ENCODE measurements at places on chromosomes 6 and 20.

- DNase-seq: no peak
Observed at GRCh38 chr6:72367439-72367838, 254.4 kb upstream of the KCNQ5 start.

GRCh38 chr6:32113386-32114352, 4.5 kb upstream of the TNXB start:
- DNase-seq: no peak

DNA sequence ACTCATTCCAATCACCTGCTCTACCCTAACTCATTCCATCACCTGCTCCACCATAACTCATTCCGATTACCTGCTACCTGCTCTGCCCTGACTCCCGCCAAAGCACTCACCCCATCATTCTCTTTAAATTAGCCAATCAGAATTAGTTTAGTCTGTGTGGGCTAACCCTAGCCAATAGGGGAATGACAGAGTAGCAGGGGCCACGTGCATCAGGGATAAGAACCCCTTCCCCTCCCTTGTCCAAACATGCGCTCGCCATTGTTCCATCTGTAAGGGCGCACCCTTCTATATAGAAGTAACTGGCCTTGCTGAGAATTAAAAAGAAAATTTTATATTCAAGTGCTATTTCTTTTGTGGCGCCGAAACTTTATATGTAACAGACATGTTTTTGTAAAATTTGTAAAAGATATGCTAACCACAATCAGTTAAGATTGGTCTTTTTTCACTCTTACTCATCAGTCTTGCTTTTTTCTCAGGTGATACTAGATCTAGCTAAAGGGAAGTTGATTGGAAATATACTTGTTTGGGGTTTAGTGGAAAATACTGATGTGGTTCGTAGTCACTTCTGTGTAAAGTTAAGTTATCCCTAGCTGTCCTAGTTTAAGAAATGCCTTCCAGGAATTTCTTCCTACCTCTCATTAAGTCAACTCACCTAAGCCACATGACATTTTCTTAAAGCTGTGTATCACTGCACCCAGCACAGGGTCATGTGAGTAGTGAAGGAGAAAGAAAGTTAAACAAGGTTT, 16.5 kb downstream of the RTN4IP1 start:
- DNase-seq: no peak

GRCh38 chr6:153023977-153024708, 21.6 kb upstream of the MTRF1L start:
- DNase-seq: no peak

- no peak for DNase-seq
Observed at GRCh38 chr6:149233056-149233715, 84.3 kb upstream of the TAB2 start.

- DNase-seq: no peak
Observed at GRCh38 chr6:157980288-157981131, 1.2 kb upstream of the SYNJ2 start.

DNA sequence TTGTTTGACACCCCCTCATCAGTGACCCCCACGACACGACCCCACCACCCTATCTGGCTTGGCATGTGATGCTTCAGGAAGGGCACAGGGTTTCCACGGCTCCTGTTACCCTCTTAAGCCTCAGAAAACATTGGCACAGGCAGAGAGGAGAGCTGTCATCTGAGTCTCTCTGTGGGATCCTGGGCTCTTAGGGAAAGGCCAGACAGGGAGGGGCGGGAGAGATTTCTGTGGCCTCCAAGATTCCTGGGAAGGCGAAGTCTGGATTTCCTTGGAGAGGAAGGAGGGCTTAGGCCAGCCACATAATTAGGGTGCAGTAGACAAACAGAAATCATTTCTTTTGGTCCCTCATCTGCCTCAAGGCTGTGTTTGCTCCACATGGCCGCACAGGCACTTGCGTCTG, 191.6 kb upstream of the SNX9 start:
- no peak for DNase-seq

GRCh38 chr6:101689156-101689555, 295.6 kb downstream of the GRIK2 start:
- DNase-seq: no peak

DNA sequence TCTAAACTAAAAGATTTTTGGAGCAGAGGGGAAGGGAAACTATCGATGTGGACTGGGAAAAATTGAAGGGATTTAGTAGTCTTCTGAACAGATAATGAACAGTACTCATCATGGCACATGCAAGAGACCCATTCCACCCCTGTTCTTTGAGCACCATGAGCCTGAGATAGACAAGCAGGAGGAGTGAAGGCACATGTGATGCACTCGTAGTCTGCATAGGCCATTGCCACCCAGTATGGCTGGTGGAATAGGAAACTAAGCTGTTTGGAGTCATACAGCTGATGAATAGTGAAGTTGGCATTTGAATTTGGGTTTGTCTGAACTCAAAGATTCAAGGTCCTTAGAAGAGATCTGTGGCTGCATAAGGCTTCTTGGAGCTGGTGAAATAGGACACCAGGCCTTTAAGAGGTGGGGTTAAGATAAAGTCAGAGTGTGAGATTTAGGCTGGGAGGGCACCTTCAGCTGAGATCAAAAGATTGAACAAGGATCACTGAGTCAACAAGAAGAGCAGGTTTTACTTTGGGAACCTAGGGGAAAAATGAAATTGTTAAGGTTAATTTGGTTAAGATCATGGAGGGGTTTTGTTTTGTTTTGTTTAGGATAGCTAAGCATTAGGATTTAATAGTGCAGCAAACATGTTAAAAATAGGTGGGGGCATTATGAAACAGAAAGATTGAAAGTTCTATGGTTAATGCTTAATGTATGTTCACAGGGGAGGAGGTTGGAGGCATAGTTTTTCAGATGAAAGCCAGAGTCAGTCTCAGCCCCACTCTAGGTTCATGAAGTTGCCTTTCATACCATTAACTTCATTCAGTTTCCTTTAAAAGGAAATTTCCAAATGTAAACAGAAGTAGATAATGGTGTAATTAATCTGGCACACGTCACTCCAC, 148.8 kb downstream of the ARID1B start:
- DNase-seq: no peak

- DNase-seq: no peak
Observed at GRCh38 chr6:52647199-52647598, 23.7 kb upstream of the TMEM14A start.

DNA sequence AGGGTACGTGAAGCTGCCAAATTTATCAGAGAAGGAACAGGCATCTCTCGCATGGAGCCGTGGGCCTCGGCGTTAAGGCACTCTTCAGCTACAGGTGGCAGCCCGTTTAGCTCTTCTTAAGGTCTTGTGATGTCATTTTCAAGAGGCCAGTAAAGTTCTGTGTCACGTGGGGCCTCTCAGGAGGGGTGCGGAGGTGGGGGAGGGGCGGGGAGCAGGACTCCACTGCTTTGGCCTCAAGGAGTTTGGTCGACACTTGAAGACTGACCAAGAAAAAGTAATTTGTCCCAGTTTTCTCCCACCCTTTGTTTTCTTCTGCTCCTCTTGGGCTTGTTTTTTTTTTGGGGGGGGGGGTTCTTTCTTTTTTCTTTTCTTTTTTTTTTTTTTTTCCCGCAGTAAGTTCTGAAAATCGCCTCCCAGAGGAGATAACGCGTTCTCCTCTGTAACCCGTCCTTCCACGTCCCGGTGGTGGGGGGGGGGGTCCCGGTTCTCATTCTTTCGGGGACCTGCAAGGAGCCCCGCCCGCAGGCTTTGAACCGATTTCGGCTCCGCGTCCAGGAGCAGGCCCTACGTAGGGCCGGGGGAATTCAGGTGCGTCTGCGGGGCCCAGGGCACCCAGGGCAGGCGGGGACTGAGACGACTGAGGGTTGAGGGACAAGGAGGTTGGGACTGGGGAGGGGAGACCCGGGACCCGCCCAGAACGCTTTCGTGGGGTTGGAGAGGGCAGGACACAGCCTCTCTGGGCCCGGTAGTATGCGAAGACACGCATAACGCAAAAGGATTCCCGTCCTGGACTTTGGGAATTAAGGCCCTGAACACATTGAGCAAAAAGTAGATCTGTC, 26.0 kb downstream of the GPX6 start:
- DNase-seq: peak; percentile 1

DNA sequence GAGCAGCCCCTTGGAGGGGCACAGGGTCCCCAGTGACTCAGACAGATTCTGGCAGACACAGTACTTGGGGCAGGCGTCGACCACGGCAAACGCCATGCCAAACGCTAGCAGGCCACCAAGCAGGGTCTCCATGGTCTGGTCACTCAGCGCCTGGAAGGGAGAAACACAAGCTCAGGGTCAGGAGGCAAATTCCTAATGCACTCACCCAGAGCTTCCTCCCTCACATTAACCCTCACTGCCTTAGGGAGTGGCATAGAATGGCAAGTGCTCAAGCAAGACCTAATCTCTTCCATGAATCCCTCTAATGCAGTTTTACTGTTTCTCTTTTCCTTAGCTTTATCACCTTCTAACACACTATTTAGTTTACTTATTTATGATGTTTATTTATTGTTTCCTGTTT, 154.2 kb downstream of the LRFN2 start:
- DNase-seq: no peak

GRCh38 chr20:62441987-62442539, 14.7 kb upstream of the RBBP8NL start:
- no peak for DNase-seq

DNA sequence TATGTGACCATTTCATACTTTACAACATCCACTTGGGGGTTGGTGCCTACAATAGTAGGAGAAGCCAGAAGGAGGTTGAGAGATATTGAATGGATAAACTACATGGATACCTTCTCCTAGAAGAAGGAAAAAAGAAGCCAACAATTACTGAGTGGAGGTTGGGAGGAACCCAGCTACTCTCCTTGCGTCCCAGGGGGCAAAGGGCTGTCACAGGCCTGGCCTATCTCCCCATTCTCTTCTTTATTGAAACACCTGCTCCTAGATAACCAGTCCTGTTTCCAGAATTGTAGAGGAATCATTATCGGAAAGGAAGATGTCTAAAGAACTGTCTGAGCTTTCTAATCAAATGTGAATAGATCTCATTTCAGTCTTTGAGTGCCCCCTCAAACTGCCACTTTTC, 115.1 kb downstream of the MAP7 start:
- no peak for DNase-seq

- DNase-seq: no peak
Observed at GRCh38 chr20:4068708-4069107, 53.4 kb upstream of the RNF24 start.

DNA sequence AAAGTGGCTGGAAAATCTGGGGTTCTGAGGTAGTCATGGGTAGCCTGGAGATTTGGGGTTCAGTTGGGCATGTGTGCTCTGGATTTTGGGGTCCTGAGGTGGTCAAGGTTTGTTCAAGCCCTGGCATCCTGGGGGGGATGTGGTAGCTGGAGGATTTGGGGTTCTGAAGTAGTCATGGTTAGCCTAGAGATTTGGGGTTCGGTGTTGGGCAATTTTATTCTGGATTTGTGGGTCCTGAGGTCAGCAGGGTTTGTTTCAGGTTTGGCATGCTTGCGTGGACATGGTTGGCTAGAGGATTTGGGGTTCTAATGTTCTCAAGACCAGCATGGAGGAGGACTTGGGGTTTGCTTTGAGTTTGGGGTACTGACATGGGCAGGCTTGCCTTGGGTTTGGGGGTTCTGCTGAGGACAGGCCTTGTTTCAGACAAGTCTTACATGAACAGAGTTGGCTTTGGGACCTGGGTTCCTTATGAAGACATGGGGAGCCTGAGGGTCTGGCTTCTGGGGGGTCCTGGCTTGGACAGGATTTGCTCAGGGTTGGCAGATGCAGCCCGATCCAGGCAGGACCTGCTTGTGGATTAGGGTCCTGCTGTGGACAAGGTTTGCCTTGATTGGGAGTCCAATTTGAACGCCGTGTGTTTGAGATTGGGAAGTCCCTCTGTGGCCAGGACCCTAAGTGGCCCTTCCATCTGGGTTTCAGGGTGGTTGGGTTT, 906 bp downstream of the ANKRD60 start:
- DNase-seq: no peak

DNA sequence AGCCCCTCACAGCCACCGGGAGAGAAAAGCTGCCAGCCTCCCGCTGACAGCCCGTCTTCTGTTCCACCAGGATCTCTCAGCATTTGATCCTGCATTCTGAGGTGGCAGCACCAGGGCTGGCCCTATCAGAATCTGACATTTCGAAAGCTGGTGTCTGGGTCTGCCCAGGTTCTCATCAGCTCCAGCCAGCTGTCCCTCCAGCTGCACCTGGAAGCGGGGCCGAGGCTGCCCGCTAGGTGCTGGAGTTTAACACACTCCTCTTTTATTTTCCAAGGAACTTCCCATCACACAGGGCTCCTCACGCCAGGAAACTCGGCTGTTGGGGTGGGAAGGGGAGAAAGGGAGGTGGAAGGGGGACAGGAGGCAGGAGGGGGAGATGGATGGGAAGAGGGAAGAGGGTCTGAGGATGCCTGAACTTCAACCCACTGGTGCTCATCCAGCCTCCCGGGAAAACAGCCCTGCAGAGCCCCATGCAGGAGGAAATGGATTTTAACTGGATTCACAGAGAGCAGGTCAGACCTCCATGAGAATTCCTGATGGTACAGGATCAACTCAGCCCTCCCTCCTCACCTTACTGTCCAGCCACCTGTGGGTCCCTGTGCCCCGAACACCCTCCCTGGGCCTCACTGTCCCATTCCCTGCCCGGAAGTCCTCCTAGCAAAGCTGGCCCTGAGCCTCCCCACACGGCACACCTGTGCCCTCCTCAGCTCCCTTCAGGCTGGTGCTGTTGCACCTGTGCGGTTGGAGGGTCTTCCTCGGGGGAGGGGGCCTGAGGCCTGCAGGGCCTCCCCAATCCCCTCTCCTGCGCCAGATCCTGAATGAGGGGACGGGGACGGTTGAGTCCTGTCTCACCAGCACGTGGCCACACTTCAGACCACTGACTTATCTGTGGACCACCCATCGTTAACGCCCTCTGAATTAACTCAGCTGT, 3.9 kb upstream of the LSM14B start:
- DNase-seq: no peak

DNA sequence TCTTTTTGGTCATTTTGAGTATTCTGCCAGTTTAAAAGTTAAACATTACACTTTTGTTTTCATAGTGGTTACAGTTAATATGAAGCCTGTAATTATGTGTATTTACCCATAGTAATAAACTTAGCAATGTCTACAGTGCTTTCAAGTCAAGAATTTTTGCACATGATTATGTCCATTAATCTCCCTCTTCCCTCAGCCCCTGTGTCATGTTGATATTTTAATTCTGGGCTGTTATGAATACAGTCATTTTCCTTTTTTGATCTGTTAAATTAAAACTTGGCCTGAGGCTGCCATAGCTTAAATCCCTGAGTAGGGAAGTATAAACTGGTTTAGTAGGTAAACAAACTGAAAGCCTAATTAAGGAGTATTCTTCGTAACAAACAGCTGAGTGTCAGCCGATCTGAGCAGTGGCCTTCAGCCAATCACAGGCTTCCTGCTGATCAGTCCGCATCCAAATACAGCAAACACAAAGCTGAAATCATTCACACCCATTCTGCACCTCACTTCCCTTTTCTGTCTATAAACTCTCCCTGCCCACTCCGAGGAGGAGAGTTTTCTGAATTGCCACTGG, 9.5 kb upstream of the SFT2D1 start:
- DNase-seq: no peak

Measured in activated CD8-positive, alpha-beta memory T cell treated with anti-CD3 and anti-CD28 coated beads for 1 hour (primary cell).